ENCODE measurements at places on chromosomes 5 and 9.

- no peak for DNase-seq
Measured at GRCh38 chr5:63310644-63311043, 651.6 kb downstream of the HTR1A start.

DNA sequence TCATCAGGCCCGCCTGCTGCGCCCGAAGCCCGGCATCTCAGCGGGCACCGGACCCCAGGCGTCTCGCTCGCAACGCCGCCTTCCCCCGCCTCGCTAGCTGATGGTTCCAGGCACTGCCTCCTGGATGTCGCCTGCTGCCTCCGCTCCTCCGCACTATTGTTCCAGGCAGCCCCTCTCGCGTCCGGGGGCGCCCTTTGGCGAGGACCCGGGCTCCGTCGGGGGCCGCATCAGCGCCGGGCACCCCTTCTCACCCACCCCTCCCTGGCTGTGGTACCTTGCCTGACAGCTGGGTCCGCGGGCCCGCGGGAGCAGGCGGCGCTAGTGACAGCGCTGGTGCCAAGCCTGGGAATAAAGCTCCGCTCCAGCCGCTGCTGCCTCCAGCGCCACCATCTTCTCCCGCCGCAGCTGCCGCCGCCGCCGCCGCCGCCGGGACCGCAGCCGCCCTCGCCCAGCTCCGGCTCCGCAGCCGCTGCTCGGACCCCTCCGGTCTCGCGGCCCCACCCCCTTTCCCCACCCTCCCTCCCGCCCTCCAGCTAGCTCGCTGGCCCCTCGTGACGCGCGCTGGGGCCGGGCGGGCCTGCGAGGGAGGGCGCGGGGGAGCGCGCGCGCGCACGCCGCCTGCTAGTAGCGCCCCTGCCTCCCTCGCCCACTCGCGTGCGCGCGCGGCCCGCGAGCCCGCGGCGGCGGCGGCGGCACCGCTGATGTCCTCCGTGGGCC lies at the start of gene APBA1:
APBA1 (minus strand) TSS at position 493 of the 717 bp plus-strand sequence.
- no peak for DNase-seq

- DNase-seq: no peak
Measured at GRCh38 chr5:119287547-119288111, 68.2 kb upstream of the TNFAIP8 start.

DNA sequence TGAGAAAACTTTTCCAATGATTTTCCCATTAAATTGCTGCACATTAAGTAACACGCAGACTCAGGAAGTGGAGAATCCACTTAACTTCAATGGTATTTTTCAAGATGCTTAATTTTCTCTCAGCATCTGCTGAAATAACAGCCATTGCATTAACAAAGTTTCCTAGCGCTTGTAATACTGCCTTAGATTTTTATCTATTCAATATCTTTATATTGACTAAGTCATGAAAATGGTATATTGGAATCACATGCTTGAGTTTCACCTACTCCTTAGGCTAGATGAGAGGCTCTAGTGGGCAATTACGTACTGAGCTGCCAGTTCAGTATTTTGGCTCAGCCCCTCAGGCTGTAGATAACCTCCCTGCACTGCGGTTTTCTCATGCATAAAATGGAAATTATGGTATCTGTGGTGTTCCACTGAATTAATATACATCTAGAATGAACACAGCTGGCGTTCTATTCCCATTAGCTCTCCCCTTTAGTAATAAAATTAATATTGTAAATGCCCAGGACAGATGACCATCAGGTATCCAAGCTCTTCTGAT lies 112.9 kb downstream of the MTX3 start:
- DNase-seq: no peak

GRCh38 chr5:139667730-139668063 lies 19.5 kb downstream of the CXXC5 start:
- no peak for DNase-seq

Data from RWPE2 (cell line).